NCI-H2171 treated with DMSO at 0.1 percent for 48 hours (cell line): ENCODE measurements at places on chromosomes 13 and 19.

- no peak for DNase-seq
Observed at GRCh38 chr13:49776871-49777270, 15.6 kb downstream of the KPNA3 start.

GRCh38 chr13:75544681-75545330 is 4.8 kb upstream of the UCHL3 start:
- DNase-seq = no peak

DNA sequence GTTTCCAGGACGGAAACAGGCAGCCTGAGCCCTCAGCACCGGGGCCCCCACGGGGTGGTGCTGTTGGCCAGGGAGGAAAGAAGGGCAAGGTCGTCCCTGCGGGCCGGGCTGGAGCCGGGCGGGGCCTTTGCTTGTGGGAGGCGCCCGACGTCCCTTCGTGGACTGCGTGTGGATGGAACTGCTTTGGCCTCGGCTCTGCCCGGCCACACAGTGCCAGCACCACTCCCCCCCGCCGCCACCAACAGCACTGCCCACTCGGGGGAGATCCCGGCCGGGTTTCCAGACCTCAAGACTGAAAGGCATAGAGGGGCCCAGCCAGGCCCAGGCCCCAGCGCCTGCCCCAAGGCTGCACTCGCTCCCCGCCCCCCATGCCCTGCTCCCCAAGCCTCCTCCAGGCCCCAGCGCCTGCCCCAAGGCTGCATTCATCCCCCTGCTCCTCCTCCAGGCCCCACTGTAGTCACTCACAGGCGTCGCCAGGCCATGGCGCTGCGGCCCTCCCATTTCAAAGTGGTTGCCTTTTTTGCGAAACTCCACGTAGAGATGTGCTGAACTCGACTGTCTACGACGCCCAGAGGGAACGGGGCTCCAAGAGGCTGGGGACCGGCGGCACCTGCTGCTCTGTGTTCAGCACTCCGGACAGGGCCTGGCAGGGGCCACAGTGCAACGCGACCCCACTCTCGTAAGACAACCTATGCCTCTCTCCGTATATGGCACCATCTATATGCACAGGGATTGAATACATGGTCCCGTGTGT is 22.5 kb downstream of the C13orf46 start:
- DNase-seq = no peak

DNA sequence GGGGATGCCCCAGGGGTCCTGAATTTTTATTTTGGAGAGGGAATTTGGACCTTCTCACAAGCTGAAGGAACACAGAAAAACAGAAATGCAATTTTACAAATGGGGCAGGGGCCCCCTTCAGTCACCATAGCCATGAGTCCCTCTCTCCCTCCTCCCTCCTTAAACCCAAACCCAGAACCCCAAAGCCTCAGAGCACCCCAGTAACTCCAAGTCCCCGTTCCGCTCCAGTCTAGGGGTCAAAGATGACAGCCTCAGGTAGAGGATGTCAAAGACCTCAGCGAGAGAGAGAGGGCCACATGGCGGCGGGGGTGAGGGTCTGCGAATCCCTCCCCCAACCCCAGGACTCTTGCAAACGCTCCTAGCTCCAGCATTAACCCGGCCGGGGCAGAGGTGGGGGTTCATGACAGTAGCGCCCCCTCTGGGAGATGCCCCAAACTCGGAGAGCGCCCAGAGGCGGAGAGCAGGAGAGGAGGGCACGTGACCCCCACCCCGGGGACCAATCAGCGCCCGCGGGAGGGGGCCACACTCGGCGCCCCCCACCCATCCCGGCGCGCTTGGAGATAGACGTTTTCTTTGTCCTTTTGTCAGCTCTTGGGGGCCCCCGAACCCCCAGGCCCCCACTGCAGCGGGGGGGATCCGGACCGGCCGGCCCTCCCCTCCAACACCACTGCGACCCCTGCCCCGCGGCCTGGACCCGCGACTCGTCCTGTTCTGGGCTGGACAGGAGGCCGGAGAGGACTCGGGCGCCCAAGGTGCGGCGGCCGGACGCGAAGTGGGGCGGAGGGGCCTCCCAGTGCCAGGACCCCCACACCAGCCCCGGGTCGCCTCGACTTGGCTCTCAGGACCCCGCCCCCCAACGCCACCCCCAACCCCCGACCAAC is 20.8 kb upstream of the SEMA6B start:
- DNase-seq = peak; percentile 57

GRCh38 chr13:54775501-54776191 is 1747.0 kb downstream of the OLFM4 start:
- DNase-seq = no peak
